ENCODE measurements at places on chromosomes 7 and 10.

- H3K4me3 ChIP-seq: no peak overlapping the region
- H3K4me1 ChIP-seq: no peaks in the 10 kb centered on the region
- DNase-seq: no peak
- no peak overlapping the region for H3K27ac ChIP-seq
- H3K27me3 ChIP-seq: no peaks in the 10 kb centered on the region
- no peaks in the 10 kb centered on the region for H3K36me3 ChIP-seq
Observed at GRCh38 chr10:31004611-31005193, 27.0 kb downstream of the ZNF438 start.

- no peaks in the 10 kb centered on the region for H3K36me3 ChIP-seq
- DNase-seq: no peak
- H3K27me3 ChIP-seq: no peaks in the 10 kb centered on the region
- H3K4me3 ChIP-seq: no peak overlapping the region
- no peak overlapping the region for H3K27ac ChIP-seq
Observed at GRCh38 chr10:31288001-31288400, 31.0 kb upstream of the ZEB1 start.

GRCh38 chr7:96508371-96508770, 186.5 kb upstream of the SLC25A13 start:
- no peaks in the 10 kb centered on the region for H3K4me1 ChIP-seq
- H3K27ac ChIP-seq: no peak overlapping the region
- no peaks in the 10 kb centered on the region for H3K36me3 ChIP-seq
- DNase-seq: no peak
- no peak overlapping the region for H3K4me3 ChIP-seq

DNA sequence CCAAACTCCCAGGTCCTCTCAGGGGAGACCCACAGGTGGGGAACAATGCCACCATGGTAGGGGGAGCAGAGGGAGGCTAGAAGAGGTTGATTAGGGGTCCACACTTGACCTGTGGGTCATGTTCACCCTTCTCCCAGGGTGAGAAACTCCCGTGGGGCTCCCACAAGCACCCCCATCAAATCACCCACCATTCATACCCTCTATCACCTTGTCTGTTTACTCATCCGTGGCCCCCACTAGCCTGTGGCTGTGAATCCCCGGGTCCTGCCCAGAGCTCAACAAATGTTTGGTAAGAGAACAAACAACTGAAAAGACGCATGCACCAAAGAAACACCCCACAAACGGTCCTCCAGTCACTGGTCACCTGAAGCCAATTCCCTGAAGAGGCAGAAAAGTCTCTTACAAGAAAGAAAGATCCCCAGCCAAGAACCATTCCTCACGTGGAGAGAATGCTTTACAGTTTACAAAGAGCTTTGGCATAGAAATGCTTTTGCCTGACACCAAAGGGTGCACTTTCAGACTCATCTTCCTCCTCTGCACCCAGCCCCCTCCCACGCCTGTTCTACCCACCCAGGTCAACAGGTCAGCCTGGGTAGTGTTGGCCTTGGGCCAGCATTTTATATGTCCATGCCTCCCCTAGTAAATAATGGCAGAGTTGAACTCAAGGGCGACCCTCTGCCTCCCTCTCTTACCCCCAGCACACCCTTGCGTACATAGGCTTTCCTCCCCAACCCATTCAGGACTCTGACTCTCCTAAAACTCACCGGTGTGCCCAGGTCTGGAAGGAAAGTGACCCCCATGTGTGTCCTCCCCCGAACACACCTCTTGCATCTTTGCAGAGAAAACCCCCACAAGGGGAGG, 1.9 kb downstream of the ZCCHC24 start:
- peak overlapping the region; percentile 93 for H3K27ac ChIP-seq
- DNase-seq: no peak
- H3K4me1 ChIP-seq: peaks cover 86% of the 10 kb centered on the region
- H3K4me3 ChIP-seq: peak overlapping the region; percentile 93
- H3K27me3 ChIP-seq: peaks cover 14% of the 10 kb centered on the region

DNA sequence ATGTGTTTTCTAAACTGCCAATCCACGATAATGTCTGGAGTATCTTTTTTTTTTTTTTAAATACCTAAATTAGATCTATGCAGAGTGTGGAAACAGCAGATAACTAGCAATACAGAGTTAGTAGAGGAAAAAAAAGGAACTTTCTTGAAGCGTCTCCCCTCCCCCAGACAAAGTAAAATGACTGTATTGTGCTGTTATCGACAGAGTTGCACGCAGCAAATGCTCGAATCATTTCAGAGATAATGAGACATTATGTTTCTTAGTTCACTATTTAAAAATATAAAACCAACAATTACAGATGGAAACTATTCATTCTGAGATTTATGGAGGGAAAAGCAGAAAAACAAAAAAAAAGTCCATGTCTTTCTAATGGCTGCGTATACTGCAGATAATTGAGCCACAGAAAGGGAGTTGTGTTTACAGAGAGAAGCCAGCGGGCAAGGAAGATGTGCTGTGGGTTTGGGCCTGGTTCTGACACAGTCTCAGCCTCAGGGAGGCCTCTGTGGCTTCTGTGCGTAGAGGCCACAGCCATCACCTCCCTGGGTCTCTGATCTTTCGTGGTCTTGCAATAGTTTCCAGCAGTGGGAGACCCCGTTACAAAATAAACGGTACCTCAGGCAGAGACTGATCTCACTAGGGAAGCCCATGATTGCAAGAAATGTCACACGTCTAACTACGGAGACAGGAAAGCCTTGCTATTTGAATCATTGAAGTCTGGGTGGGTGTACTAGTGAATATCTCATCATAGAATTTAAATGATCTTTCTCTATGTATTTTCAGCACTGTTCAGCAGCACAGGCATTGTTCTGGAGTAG, 19.1 kb upstream of the KLF6 start:
- peaks cover 59% of the 10 kb centered on the region for H3K4me1 ChIP-seq
- H3K4me3 ChIP-seq: peak overlapping the region; percentile 6
- H3K36me3 ChIP-seq: no peaks in the 10 kb centered on the region
- DNase-seq: no peak
- peak overlapping the region; percentile 89 for H3K27ac ChIP-seq

DNA sequence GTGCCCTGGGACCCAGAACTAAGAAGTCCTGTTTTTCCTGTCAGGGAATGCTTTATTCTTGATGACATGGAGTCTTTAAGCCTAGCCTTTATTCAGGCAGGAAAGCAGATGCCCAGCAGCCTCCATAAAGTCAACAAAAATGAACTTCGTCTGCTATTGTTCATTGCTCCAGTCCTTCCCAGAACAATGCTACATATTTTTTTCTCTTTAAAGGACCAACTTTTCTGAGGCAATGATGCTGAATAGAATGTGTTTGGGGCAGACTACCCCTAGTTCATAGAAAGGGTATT, 47.6 kb upstream of the PDCD4 start:
- no peaks in the 10 kb centered on the region for H3K36me3 ChIP-seq
- H3K27me3 ChIP-seq: no peaks in the 10 kb centered on the region
- peaks cover 64% of the 10 kb centered on the region for H3K4me1 ChIP-seq
- H3K4me3 ChIP-seq: no peak overlapping the region
- peak overlapping the region; percentile 58 for H3K27ac ChIP-seq

GRCh38 chr10:98852686-98853085, 383.0 kb downstream of the HPSE2 start:
- no peaks in the 10 kb centered on the region for H3K4me1 ChIP-seq
- no peak overlapping the region for H3K4me3 ChIP-seq
- no peak overlapping the region for H3K27ac ChIP-seq
- H3K27me3 ChIP-seq: peaks cover 6% of the 10 kb centered on the region

DNA sequence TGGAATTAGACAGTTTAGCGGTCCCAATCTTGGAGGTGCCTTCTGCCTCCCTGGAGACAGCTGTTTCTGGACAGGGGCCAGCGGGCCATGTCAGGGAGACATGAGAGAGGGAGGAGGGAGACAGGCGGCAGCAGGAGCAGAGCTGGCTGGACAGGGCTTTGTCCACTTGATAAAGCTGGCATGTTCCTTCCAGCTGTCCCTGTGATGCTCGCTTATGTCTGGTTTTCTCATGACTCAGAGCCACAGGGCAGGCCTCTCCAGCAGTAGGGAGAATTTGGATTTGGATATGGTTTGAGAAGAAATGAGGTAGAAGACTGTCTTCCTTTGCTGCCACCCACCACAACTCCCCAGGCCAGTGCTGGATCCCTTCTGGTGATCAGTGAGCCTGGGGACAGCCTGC, 51.7 kb upstream of the SORCS3 start:
- H3K36me3 ChIP-seq: no peaks in the 10 kb centered on the region
- H3K27ac ChIP-seq: peak overlapping the region; percentile 34
- no peak for DNase-seq
- H3K4me1 ChIP-seq: peaks cover 23% of the 10 kb centered on the region
- H3K4me3 ChIP-seq: no peak overlapping the region
- H3K27me3 ChIP-seq: peaks cover 4% of the 10 kb centered on the region

DNA sequence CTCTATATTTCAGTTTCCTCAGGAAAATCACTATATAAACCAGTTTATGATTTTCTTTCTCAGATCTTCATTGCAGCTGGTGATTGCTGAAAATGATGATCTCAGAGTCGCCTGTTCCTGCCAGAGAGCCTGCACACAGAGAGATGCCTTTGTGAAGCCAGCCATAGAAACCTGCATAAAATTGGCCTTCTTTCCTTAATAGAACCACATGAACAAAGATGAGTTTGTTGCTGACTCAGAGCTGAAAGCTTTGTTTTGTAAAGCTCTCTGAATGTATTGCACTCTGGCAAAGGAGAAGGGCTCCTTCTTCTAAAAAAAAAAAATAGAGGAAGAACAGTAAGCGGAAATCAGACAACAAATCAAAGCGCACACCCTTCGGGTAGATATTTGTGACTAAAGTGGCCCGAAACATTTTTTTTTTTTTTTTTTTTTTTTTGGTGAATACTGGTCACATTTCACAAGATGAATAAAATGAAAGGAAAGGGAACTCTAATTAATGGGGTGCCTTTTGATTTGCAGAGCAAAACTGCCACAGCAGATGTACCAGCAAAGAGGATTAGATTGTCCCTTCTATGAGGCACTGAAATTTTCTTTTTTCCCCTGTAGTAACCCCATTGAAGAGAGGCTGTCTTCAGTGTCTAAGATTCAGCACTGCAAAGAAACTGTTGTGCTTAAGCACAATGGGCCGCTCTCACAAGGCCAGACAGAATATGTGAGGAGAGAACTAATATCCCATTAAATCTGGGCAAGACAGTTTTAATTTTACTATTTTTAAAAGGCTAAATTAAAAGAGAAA, 75.1 kb upstream of the PTPRZ1 start:
- H3K36me3 ChIP-seq: no peaks in the 10 kb centered on the region
- peak overlapping the region; percentile 68 for H3K27ac ChIP-seq
- peaks cover 21% of the 10 kb centered on the region for H3K4me1 ChIP-seq
- H3K27me3 ChIP-seq: peaks cover 6% of the 10 kb centered on the region
- no peak overlapping the region for H3K4me3 ChIP-seq
- no peak for DNase-seq

DNA sequence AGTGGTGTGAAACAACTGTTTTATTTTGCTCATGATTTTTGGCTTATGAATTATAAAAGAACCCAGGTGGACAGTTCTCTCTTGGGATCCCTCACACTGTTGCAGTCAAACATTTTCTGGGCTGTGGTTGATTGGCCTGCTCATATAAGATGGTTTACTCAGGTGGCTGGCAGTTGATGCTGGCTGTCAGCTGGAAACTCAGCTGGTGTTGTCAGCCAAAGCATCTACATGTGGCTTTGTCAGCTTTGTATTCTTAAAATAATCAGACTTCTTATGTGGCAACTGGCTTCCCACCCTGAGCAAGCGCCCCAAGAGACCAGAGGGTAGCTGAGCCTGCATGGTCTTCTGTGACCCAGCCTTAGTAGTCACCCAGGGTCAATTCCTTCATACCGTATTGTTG, 534.7 kb downstream of the NRG3 start:
- no peaks in the 10 kb centered on the region for H3K4me1 ChIP-seq
- no peak overlapping the region for H3K27ac ChIP-seq
- H3K4me3 ChIP-seq: no peak overlapping the region

DNA sequence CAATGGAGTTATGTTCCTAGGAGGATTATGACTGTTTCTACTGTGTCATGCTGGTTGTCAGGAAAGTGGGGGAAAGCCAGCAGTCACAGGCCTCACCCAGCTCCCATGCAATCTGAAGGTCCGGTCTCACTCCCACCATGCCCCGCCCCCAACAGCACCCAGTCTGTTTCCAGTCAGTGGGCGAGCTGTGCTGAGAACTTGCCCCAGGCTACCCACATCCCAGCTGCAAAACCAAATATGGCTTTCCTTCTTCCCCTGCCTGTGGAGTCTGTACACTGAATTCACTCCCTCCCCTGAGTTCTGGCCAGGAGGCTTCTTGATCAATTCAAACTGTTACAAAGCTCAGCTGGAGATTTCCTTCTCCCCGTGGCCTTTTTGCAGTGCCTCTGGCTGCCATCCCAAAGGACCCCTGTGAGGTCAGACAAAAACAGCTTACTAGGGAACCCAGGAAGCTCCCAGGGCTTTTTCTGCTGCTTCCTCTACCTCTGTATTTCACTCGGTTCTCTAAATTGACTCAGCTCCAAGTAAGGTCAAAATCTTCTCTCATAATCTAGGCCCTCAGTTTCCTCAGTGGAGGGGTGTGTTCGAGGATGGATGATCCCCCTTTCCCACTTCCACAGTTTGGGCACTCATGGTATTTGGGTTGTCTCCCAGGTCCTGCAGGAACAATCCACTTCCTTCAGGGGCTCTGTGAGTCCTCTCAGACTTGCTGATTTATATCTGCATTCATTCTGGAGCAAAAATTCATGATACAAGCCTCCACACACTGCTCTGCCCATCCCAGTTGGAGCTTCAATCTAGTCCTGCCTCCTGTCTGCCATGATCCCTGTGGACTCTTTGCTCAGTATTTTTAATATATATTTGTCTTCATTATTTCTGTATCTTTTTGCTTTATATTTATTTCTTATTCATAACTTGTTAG, 205.5 kb downstream of the SEMA3D start:
- no peak overlapping the region for H3K4me3 ChIP-seq
- DNase-seq: no peak
- peaks cover 5% of the 10 kb centered on the region for H3K27me3 ChIP-seq
- no peaks in the 10 kb centered on the region for H3K4me1 ChIP-seq

DNA sequence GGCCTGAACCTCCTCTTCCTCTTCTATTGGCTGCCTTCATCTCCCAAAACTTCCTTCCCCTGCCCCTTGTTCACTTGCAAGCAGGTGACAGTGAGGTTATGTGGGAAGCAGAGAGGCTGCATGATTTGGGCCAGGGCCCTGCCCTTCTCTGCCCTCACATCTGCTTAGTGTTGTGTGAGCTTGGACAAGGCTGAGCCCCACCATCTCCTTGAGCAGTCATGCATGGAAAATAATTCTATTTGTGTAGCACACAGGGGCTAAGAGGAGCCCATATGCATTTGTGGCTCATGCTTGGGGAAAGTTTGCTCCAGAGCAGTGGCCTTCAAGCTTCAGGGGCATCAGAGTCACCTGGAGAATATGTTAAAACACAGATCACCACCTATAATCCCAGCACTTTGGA, 26.8 kb upstream of the AQP1 start:
- peaks cover 1% of the 10 kb centered on the region for H3K36me3 ChIP-seq
- H3K4me3 ChIP-seq: no peak overlapping the region
- no peak for DNase-seq
- H3K4me1 ChIP-seq: peaks cover 77% of the 10 kb centered on the region
- H3K27me3 ChIP-seq: no peaks in the 10 kb centered on the region
- no peak overlapping the region for H3K27ac ChIP-seq

GRCh38 chr10:83165265-83165664, 974.0 kb upstream of the GHITM start:
- no peaks in the 10 kb centered on the region for H3K4me1 ChIP-seq
- DNase-seq: no peak
- H3K27me3 ChIP-seq: no peaks in the 10 kb centered on the region
- no peak overlapping the region for H3K27ac ChIP-seq

All from nephron progenitor cell (in vitro differentiated cells).